GM10248 (cell line): ENCODE measurements at places on chromosomes 12 and 14.

- DNase-seq = no peak
Observed at GRCh38 chr12:130435826-130436225, 98.1 kb downstream of the PIWIL1 start.

- no peak for DNase-seq
Observed at GRCh38 chr12:19763488-19763887, 324.2 kb downstream of the AEBP2 start.

- DNase-seq = no peak
Observed at GRCh38 chr12:125254236-125254635, 189.0 kb downstream of the AACS start.

GRCh38 chr14:71433303-71433702 is 498.9 kb upstream of the RGS6 start:
- DNase-seq = no peak

DNA sequence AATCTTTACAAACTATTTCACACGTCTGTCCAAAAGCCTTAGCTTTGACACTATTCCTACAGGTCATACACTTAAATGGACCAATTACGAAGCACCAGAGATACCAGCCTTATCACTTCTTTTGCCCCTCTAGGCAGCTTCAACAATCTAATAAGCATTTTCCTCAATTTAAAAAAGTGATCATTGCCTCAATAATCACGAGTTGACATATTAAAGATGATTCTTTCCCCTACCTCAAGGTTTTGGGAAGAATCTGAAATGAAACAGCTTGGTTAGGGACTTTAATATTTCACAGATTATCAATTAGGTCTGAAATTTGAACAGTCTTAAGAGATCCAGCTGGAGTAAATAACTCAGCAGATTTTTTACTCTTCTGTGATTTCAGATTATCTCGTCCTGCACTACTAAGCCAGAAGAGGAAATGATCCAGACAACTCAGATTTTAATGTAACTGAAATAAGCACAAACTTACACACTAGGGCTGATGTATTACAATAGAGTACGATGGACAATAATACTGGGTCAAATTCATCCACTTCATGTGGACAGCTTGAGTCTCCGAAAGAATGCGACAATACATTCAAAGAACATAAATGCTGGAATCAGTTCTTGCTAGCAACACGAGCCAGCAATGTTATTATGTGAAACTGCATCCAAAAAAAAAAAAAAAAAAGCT is 15.9 kb downstream of the UBE2N start:
- no peak for DNase-seq

- no peak for DNase-seq
Observed at GRCh38 chr12:55797068-55797467, 20.5 kb downstream of the SARNP start.

DNA sequence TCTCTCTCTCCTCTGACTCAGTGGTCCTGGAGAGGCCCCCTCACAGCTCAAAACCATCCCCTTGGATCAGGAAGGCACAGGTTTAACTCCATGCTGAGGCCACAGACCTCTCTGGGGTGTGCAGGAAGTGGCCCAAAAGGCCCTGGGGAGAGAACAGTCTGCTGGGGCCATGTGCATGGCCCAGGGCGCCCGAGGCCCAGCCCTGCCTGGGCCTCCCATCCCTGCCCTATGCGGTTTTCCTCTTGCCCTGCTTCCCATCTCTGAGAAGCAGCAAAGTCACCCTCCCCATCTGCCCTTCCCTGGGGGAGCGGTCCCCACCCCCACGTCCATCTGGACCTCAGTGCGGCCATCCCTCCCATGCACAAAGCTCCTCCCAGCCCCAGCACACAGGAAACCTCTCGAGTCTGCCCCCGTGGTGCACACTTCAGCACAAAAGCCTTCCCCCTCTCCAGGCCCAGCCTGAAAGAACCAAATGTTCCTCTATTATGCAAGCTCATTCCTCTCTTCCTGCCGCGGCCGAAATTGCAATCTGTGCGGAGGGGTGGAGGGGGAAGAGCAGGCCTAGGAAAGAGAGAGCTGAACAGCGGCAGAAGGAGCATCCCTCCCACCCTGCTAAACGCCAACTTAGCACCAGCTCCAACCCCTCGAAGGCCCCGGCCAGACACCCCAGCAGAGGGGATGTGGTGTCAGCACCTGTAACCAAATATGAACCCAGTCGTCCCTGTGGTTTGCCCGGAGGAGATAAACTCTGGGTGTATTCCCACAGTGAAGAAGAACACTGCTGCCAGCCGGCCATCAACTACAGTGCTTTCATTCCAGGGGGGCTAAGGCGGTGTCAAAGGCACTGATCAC is 108.5 kb downstream of the SCARB1 start:
- DNase-seq = peak; percentile 55
